ENCODE measurements at places on chromosomes 5 and 9. TPM values are rescaled to one million over a fixed set of nuclear protein-coding genes. Genes with fewer than 3 reads are reported as not detected.

- DNase-seq: no peak
These were observed 243.4 kb downstream of the SYK start for GRCh38 chr9:91045041-91045440.

- DNase-seq: no peak
These were observed 29.4 kb downstream of the NANS start for GRCh38 chr9:98085944-98086343.

- DNase-seq: no peak
These were observed 30.8 kb upstream of the PRDM9 start for GRCh38 chr5:23476580-23476979.

DNA sequence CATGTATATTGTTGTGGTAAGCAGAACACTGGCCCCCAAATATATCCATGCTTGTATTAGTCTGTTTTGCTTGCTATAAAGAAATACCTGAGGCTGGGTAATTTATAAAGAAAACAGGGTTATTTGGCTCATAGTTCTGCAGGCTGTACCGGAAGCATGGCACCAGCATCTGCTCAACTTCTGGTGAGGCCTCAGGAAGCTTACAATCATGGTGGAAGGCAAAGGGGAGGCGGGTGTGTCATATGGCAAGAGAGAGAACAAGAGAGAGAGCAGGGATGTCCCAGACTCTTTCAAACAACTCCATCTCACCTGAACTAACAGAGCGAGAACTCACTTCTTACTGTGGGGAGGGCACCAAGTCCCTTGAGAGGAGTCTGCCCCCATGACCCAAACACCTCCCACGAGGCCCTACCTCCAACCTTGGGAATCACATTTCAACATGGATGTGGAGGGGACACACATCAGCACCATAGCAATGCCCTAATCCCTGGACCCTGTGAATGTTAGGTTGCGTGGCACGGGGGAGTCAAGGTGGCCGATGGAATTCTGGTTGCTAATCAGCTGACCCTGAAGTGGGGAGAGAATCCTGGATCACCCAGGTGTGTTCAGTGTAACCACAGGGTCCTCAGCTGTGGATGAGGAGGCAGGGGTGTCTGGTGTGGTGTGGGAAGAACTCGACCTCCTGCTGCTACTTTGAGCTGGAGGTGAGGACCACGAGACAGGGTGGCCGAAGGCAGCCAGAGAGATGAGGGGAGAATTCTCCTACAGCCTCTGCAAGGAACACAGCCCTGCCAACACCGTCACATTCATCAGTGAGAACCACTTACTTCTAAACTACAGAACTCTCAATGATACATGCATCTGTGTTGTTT lies 172.8 kb downstream of the AUH start:
- no peak for DNase-seq

DNA sequence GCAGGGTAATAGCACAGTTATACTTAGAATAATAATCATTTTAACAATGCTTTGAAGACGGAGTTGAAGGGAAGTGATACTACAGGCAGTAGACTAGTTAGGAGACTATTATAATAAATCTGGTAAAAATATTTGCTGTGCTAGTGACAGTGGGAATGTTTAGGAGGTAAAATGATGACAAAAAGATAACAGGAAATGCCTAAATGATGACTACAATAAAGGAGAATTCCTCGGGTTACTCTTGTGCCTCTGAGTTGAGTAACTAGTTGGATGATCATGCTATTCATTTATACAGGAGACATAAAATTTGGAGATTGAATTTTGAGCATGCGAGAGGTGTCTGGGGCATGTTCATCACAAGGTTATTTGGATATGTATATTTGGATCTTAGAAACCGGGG lies 32.2 kb upstream of the PAM start:
- no peak for DNase-seq

- no peak for DNase-seq
These were observed 798 bp downstream of the PITX1 start for GRCh38 chr5:135032999-135033861.

RGS7BP gene
- polyA plus RNA-seq: 1.4 TPM

GRCh38 chr9:113375057-113376023 lies 1.4 kb downstream of the HDHD3 start:
- no peak for DNase-seq

- DNase-seq: no peak
These were observed 97.8 kb upstream of the SLC28A3 start for GRCh38 chr9:84438391-84438790.

ZNF454 gene
- polyA plus RNA-seq: 8.4 TPM

DNA sequence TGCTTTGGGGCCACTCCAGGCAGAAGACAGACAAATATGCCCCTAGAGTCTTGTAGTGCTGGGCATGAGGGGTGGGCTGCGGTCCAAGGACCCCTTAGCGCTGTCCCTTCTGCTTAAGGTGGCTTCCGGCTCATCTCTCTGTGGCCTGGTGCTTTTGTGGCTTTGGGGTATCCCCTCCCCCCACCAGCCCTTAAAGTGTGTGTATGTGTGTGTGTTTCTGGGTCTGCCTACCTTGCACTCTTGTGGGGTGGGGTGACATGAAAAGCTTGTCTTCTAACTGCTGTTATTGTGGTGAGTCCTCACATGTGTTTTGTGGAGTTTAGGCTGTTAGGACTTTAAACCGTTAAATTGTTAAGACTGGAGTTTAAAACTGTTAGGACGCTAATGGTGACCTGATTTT lies 23.6 kb downstream of the MARCHF6 start:
- no peak for DNase-seq

DNA sequence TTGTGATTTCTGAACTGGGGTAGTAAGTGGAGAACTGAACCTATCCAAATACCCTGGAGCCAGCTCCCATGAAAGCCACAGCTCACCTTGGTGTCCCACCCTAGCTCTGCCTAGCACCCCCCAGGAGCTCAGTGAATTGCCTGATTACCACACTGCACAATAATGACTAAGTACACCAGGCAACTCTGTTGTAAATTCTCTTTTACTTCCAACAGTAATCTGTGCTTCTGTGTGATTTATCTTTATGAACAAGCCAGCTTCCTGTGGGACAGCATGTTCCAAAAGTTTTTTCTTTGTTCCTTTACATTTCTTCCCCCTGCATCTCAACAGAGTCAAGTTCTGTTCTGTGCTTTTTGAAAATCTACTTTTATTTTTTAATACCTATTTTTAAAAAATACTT lies 22.1 kb upstream of the GRPEL2 start:
- no peak for DNase-seq

- DNase-seq: no peak
These were observed 7.9 kb upstream of the TRIM7 start for GRCh38 chr5:181212934-181213333.

DNA sequence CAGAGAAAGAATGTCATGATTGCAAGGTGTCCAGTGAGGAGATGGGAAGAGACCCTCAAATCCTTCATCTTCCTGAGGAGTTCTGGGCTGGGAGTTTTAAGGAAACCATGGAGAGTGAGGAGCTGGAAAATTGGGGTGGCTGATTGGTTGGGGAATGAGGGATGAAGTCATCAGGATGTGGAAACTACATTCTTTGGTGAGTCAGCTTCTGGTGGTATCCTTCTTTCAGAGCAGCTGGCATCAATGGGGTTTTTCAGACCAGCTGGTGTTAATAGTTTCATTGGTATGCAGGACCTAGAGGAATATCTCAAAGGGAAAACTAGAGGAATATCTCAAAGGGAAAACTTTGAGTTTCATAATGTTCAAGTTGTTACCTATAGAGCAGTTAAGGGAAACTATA lies 45.2 kb downstream of the RNF180 start:
- DNase-seq: no peak

DNA sequence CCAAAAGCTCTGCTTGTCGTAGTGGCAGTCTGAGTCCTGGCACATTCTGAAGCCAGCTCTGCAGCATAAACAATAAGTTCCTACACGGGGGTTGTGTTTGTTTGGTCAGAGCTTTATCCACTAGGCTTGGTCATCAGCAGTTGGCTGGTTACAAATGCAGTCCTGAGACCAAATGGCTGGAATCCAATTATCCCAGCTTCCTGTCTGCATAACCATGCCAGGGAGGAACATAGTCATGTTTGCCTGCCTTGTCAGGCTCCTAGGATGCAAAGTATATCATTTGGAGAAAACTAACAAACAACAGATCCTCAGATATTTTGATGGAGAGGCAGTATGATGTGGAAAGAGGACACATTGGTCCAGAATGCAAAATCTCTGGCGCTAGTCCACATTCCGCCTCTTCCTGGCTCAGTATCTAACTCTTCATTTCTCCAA lies 85.8 kb downstream of the FBXO38 start:
- no peak for DNase-seq

PBX3 gene
- 23.1 TPM for polyA plus RNA-seq

DNA sequence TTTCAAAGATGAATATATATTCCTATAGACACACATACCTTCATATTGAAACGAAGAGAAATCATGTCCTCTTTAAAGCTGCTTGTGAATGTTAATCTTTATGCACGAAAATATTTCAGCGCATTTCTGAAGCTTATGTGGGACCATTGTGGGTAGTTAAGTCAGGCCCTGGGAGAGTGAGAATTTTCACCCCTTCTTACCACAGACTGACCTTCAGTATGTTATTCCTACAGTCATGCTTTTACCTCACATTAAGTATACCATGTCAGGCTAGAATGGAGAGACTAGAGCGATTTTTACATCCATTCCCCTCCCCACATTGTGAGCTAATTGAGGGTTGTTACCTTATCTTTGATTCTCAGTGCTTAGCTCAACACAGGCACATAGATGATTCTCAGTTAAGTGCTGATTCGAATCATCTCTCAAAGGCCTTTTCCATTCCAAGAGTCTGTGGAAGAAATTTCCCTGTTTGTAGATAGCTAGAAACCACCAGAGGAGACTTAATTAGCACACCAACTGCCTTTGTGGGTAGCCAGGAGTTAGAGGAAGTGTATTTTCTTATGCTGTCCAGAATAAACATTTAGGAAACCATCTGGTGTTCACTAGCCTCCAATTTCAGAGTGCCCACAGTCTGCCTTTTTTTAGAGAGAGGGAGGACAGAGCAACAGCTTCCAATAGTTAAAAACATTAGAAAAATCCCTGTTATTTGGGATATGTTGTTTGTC lies 110.5 kb downstream of the MEGF10 start:
- DNase-seq: no peak

- DNase-seq: peak; percentile 67
These were observed 32.1 kb downstream of the PRKACG start for GRCh38 chr9:68981789-68982188.

OR1B1 gene
- not detected for polyA plus RNA-seq

AQP3 gene
- polyA plus RNA-seq: 42.2 TPM

GRCh38 chr5:107461770-107462169 lies 209.0 kb downstream of the EFNA5 start:
- DNase-seq: no peak

STPG3 gene
- 2.3 TPM for polyA plus RNA-seq

Data from left renal pelvis (tissue), 4 donors.